ENCODE measurements at places on chromosomes 6 and 20.

GRCh38 chr6:41697861-41698781, 37.3 kb downstream of the TFEB start:
- DNase-seq, result no peak

DNA sequence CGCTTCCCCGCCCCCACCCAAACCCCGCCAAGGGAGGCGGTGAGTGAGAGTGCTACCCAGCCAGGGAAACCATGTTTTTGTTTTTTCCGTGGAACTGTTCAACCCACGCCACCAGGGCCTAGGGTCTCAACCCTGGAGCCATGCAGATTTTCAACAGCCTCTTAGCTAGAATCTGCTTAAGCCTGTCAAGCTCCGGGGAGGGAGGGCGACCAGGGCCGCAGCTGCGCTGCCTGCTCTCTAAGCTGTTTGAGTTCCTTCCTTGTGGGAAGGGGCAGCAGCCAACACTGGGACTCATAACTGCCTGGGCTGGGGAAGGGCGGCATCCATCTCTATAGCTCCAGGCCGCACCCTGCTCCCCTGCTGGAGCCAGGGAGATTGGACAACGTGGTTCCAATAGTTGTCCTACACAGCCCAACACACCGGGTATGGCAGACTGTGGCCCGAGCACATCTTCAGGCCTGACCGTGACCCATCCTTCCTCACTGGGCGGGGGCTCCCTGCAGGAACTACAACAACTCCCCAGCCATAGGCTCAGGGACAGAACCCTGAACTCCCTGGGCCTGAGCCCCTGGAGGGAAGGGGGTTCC, 1065.7 kb upstream of the MANEA start:
- DNase-seq, result no peak

GRCh38 chr6:35780719-35781118, at the start of gene CLPSL1:
Gene CLPSL1, plus strand, starts transcription at chr6:35781019. Its CDS starts 92 bp downstream, at chr6:35781111.
- DNase-seq, result no peak

GRCh38 chr20:55513954-55514353, 491.4 kb downstream of the CBLN4 start:
- DNase-seq, result no peak

DNA sequence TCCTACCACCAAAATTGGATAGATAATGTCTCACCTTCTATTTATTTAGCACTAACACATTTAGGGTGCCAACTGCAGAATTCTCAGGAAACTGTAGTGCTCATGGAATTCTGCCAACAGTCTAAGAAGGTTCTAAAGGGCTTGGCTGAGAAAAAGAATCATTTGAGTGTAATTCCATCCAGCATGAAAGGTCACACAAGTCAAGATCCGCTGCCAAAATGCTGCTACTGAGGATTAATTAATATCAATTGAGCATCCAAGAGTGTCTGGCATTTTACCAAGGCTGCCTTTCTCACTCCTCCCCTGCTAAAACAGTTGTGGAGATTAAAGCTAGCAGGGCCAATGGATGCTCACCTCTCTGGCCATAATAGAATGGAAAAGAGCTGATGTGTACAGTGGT, 112.7 kb downstream of the FHL5 start:
- no peak for DNase-seq

DNA sequence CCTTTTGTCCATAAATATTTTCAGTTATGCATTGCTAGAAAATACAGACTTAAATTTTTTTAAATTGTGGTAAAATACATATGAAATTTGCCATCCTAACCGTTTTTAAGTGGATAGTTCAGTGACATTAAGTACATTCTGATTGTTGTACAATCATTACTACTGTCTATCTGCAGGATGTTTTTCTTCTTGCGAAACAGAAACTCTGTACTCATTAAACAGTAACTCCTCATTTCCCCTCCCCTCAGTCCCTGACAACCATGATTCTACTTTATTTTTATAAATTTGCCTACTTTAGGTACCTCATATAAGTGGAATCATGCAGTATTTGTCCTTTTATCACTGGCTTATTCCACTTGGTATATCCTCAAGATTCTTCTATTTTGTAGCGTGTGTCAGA, 21.3 kb downstream of the TAF11 start:
- no peak for DNase-seq

- DNase-seq, result no peak
Observed at GRCh38 chr20:15515691-15516090, 1057.6 kb downstream of the KIF16B start.

- DNase-seq, result no peak
Observed at GRCh38 chr6:139152088-139152891, 17.4 kb downstream of the HECA start.

DNA sequence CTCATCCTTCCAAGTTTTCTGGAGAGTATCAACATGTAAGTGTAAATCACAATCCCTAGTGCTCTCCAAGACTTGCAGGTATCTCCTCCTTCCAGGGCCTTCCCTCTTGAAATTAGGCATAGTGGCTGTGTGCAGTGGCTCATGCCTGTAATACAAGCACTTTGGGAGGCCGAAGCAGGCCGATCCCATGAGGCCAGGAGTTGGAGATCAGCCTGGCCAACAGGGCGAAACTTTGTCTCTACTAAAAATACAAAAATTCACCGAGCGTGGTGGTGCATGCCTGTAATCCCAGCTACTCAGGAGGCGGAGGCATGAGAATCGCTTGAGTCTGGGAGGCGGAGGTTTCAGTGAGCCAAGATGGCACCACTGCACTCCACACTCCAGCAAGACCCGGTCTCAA, 9.4 kb upstream of the ANGPT4 start:
- no peak for DNase-seq

GRCh38 chr20:31770243-31770642, 31.2 kb downstream of the TPX2 start:
- DNase-seq, result no peak

- no peak for DNase-seq
Observed at GRCh38 chr6:106252687-106253086, 72.9 kb downstream of the ATG5 start.

DNA sequence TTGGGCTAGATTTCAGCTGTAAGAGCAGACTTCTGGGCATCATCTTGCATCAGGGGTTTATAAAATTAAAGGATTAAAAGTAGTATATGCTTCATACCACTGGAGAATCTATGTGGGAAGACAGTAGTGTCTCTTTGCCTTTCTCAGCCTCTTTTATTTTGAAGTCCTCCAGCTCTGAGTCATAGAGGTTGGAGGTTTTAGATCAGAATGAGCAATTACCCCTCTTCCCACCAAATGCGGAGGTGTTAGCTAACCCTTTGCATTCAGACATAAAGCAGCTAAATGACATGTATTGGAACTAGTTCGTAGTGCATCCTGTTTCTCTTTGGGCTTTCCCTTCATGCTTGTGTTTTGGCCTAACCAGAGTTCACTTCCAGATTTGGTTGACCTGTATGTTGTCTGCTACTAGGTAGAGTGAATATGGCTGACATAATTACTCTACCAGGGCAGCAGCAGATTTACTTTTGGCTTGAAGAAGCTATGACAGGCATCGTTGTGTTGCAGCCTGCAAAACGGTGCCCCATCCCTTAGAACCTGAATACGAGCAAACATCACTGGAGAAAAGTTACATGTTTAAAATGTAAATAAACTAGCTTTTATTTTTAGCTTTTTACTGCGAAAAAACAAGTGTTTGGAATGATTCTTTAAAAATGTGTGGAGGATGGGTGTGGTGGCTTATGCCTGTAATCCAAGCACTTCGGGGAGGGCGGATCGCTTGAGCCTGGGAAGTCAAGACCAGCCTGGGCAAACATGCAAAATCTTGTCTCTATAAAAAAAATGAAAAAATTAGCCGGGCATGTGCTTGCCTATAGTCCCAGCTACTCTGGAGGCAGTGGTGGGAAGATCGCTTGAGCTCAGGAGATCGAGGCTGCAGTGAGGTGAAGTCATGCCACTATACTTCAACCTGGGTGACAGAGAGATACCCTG, 82.2 kb downstream of the MYO6 start:
- no peak for DNase-seq

DNA sequence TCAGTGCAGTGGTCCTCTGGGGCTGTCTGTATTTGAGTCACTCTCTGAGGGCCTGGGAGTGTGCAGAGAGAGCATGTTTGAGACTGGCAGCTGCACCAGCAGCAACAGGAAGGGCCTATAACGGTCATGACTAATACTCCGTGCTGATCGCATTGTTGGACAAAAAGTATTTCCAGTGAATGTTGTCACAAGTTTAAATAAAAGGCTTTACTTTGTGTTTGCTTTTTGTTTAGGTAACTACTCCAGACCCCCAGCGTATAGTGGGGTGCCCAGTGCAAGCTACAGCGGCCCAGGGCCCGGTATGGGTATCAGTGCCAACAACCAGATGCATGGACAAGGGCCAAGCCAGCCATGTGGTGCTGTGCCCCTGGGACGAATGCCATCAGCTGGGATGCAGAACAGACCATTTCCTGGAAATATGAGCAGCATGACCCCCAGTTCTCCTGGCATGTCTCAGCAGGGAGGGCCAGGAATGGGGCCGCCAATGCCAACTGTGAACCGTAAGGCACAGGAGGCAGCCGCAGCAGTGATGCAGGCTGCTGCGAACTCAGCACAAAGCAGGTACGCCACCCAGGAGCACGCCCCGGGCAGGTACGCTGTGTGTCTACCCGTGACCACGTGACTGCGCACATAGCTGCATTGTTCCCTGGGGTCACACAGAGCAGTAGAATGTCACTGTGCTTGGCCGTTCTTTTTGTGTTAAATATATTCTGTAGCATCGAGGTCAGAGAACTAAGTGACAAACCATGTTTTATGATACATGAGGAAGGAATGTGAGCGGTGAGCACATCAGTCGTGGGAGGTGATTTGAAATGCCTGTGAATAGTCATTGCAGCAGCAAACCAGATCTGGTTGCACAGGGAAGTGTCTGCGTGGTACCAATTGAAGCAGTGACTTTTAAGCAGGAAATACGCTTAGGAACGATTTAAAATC, 174.7 kb downstream of the TMEM242 start:
- DNase-seq, result no peak

Data from stimulated activated CD4-positive, alpha-beta T cell treated with anti-CD3 and anti-CD28 coated beads, Interleukin-4, amount 100 ng/mL, for 1 hour (primary cell).